Glomerular endothelial cell (primary cell): ENCODE measurements at places on chromosomes 1 and 21.

DNA sequence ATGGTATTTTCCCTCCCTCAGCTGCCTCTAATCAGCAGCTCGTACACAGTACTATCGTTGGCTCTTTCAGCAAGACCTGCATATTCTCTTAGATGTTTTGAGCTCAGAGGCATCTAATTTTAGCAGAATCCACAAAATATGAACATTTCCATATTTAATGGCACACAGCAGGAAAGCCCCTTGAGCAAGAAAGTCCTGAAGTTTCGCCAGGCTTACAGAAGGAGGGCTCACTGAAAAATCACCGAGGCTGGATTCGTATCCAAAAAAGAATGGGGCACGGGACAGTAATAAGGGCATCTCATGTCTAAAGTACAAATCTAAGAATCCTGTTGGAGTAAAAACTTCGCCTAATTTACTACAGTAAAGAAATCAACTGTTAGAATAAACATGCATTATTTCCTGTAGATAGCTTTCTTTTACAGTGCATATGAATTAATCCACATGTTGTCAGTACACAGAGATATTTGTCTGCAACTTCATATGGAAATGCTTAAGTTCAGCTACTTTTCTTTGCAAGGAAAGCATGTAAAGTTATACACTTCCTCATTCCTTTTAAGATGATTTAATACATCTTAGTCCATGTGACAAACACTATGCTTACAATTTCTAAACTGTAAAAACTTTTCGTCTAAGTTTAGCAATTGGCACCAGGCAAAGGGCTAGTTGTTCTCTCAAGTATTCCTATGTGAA, 1205.3 kb upstream of the ADGRL4 start:
- no peak for DNase-seq

GRCh38 chr1:14590411-14591180, 7.9 kb upstream of the KAZN start:
- DNase-seq = no peak

DNA sequence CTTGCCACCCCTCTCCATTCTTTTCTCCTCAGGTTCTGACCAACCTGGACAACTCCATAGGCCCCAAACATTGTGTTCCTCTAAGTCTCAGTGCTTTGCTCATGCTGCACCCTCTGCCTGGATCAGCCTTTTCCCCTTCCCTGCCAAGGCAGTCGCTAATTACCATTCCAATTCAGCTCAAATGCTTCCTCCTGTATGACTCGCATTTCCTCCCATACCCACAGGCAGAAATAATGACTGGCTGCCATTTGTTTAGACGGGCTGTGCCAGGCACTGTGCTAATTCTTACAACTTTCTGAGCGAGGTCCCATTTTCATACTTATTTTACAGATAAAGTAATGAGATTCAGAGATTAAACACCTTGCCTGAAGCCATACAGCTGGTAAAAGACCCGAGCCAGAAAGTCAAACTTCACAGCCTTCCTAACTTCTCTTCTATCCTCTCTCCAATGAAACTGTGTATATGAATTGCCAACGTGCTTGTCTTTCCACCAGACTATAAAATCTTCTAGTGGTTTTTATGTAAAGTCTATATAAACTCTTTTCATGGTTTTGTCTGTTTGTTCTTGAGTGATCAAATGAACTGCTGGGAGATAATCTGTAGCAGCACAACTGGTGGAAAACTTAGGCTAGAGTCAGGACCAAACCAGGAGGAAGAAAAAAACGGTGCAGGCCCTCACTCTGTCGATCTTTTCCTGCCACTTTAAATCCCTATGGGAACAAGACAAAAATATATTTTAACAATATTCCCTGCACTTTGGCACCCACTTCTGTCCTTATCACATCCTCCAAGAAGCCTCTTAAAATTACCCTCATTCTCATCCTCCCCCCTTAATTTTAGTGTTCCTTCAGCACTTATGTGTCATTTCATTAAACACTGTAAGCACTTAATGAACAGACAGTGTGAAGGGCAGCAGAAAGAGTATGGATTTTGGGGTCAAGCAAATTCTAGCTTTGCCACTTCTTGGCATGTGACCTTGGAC, 33.7 kb downstream of the RAB3B start:
- DNase-seq = peak; percentile 34

DNA sequence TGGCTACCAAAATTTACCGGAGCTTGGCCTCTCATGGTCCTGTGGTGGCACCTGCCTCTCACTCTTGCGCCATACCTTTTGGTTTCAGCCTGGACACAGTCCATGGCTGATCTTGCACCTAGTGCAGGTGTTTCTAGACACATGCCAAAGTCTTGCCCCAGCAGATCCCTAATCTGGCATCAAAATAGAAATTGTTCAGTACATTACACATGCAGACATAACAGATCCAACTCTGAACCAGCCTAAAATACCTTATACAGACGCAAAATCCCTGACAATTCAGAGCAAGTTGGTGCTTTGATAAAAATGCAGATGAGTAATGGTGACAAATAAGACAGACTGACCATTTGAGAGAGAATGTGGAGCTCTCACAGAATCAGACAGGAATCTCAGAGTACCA, 44.1 kb downstream of the NGF start:
- DNase-seq = no peak

GRCh38 chr21:42579456-42580075, 65.9 kb downstream of the SLC37A1 start:
- DNase-seq = no peak

DNA sequence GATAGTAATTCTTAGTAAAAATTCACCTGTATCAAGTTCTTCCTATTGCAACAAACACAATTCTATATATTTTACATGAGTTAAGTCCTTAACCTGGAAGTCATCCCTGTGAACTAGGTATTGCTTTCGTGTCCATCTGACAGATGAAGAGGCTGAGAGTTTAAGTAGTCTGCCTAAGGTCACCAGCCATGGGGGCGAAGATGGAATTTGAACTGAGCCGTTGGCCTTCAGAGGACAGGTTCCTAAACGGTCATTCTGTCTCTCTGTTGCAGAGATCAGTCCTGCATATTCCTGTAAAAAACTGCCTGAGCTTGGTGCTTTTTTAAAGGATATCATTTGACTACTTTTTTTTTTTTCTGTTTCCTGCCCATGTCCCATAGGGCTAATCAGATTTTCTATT, 10.2 kb upstream of the POFUT2 start:
- no peak for DNase-seq

DNA sequence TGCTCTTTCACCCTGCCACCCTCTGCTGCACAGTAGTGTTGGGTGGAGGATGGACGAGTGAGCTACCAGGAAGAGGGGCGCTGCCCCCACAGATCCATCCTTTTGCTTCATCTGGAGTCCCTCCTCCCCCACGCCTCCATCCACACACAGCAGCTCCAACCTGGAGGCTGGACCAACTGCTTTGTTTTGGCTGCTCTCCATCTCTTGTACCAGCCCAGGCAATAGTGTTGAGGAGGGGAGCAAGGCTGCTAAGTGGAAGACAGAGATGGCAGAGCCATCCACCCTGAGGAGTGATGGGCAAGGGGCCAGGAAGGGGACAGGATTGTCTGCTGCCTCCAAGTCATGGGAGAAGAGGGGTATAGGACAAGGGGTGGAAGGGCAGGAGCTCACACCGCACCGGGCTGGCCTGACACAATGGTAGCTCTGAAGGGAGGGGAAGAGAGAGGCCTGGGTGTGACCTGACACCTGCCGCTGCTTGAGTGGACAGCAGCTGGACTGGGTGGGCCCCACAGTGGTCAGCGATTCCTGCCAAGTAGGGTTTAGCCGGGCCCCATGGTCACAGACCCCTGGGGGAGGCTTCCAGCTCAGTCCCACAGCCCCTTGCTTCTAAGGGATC, 8.5 kb downstream of the CHRNB2 start:
- DNase-seq = no peak

DNA sequence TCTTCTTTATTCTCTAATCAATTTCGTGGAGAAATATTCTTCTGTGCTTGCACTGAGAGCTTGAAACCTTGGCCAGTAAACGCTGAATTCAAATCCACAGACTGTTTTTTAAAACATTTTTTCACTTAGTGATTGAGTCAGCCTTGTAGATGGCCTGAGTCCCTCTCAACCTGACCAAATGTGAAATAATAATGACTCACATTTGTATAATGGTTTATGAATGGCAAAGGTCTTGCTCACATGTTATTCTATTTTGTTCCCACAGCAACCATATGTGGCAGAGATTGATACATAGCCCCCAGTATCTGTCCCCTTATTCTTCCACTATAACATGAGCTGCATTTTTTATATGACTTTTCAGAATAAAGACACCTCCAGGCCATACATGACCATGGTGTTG, 47.8 kb upstream of the CCDC190 start:
- DNase-seq = no peak

DNA sequence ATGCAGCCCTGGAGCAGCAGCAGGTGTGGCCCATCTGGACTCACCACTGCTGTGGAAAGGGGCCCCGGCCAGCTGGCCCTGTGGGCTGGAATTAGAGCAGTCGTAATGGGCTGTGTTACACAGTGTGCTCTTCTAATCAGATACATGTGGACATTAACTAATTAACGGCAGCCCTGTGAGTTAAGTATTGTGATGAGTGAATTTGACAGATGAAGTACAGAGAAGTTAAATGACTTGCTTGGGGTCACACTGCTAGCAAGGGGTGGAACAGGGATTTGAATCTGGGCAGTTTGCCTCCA, 58.6 kb downstream of the MDM4 start:
- DNase-seq = no peak

GRCh38 chr1:157240495-157241184, 102.4 kb upstream of the ETV3 start:
- no peak for DNase-seq

GRCh38 chr1:201475915-201476669, 7.1 kb upstream of the PHLDA3 start:
- no peak for DNase-seq

DNA sequence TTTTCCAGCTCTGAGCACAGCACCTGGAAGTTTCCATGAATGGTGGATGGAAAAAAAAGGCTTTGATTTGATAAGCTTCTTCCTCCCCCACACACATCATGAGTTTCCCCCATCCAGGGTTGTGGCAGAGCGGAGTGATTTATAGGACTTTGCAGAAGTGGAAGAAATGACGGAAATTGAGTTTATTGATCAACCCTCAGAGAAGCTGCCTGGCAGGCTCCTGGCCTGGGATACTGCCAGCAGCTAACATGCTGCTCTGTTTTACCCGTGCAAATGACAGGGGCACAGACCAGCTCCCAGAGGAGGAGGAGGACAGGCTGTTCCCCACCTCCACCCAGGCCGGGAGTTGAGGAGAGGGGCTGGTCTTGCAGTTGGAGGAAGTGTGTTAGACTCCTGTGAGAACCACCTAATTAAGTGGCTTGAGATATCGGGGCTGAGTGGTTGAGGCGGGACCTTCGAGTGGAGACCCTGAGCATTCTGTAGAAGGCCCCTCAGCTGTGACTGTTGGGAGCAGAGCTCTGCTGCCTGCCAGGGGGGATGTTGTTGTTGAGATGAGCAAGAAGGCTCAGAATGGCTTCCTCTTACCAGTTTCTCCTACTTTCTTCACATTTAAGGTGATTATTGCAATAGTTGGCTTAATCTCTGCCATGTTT, 21.8 kb downstream of the ADORA1 start:
- DNase-seq = no peak

DNA sequence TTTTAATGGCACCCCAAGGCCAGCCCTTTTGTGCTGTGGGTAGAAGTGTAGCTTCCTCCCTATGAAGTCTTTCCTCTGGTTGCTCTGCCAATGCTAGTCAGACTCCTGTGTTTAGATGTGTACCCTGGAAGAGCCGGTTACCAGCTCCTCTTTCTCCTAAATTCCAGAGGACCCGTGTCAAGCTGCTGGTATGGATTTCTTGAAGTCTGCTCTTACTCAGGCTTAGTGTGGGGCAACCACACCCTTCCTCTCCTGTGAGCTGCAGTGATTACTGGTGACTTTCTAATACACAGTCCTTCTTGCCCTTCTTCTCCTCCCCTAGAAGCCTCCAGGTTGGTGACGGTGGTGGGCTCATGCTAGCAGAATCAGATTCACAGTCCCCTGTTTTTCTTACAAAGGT, 74.1 kb upstream of the AKT3 start:
- DNase-seq = no peak

GRCh38 chr1:175394739-175395138, 202.2 kb upstream of the KIAA0040 start:
- no peak for DNase-seq

DNA sequence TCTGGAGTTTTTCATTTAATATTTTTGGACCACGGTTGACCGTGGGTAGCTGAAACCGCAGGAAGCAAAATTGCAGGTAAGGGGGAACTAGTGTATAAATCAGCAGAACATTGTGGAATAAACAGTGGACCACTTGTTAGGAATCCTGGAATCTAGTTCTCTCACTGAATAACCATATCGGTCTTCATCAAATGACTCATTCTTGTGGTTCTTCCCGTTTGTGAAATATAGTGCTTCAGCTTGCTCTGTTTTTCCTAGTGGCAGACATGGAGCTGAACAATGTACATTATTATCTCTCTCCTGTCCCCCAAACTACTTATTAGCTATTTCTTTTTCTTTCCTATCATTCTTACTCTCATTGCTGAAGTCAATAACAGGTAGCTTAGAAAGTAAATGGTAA, 61.9 kb downstream of the HSPA13 start:
- DNase-seq = no peak

DNA sequence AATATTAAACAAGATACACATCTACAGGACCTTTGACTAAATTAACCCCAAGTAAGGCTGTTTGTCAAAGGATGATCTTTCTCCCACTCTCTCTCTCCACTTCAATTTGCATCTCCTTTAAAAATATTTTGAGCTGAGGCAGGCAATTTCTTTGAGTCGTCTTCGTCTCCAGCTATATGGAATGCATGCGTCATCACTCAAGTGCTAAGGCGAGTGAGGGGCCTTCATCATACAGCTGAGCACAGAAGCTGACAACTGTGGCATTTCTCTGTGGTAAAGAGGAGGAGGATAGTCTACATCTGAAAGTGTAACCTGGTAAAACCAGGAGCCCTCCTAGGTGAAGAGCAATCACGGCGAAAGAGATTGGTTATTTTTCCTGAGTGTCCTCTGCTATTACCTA, 7.6 kb downstream of the EPHX4 start:
- no peak for DNase-seq

DNA sequence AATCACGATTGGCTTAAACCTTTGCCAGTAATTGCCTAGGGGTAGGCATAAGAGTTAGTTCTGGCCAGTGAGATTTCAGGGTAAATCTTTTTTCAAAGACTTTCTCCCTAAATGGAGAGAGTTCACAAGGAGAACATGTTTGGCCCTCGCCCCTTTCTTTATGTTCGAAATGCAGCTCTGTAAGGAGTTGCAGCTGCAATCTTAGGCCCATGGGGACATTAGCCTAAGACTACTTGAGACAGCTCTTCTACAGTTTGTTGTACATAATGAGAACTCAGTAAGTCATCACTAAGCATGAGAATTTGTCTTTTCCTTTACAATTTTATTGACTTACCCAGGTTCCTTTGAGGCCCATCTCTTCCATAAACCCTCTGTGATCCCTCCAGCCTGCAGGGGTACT, 40.4 kb upstream of the GADD45A start:
- DNase-seq = no peak

DNA sequence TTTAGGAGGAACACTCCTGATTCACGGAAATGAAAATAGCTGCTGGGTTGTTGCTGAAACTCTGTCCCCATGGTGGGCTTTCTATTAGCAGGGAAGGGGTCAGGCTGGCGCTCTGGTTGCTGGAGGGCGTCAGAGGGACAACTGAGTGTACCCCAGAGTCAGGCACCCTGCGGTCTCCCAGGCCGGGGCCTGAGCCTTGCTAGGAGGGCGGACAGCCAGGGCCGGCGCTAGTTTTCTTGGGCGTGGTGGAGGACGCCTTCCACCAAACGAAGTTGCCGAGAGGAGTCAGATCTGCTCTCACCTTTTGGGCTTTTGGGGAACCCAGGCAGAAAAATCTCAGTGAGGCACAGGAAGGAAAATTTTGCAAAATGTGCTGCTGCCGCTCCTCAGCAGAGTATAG, 54.8 kb downstream of the NGF start:
- no peak for DNase-seq
